MG63 (cell line): ENCODE measurements at places on chromosomes 6 and 20. TPM values are rescaled to one million over a fixed set of nuclear protein-coding genes. Genes with fewer than 3 reads are reported as not detected.

TTI1 gene
- 25.0 and 27.0 TPM in 2 replicates for total RNA-seq

ATP6V1G2 gene
- 2.1 and 3.4 TPM in 2 replicates for total RNA-seq

SUMO4 gene
- 8.4 TPM in 1 of 2 replicates, not detected in the other for total RNA-seq

ANGPT4 gene
- total RNA-seq: not detected in 2 replicates

HLA-DQA1 gene
- total RNA-seq: not detected in 2 replicates

C4B gene
- total RNA-seq: 0.26 and 0.81 TPM in 2 replicates

TMEM74B gene
- total RNA-seq: not detected in 2 replicates

TBX18 gene
- total RNA-seq: 16.4 and 31.6 TPM in 2 replicates

HRH3 gene
- total RNA-seq: not detected in 2 replicates

BPI gene
- not detected in 2 replicates for total RNA-seq

C2 gene
- total RNA-seq: 0.13 and 0.20 TPM in 2 replicates

SEMG1 gene
- total RNA-seq: not detected in 2 replicates

CDKN1A gene
- 15.8 and 25.8 TPM in 2 replicates for total RNA-seq

C20orf202 gene
- not detected in 2 replicates for total RNA-seq

DEFB124 gene
- not detected in 2 replicates for total RNA-seq

PBOV1 gene
- total RNA-seq: not detected in 2 replicates

MLN gene
- total RNA-seq: not detected in 2 replicates

SYCP2 gene
- 0.16 and 1.2 TPM in 2 replicates for total RNA-seq
